ENCODE measurements at places on chromosomes 3 and 15. TPM values are rescaled to one million over a fixed set of nuclear protein-coding genes. Genes with fewer than 3 reads are reported as not detected.
A peak's percentile ranks its signal among the peaks of the same experiment; 100 is the strongest.

DNA sequence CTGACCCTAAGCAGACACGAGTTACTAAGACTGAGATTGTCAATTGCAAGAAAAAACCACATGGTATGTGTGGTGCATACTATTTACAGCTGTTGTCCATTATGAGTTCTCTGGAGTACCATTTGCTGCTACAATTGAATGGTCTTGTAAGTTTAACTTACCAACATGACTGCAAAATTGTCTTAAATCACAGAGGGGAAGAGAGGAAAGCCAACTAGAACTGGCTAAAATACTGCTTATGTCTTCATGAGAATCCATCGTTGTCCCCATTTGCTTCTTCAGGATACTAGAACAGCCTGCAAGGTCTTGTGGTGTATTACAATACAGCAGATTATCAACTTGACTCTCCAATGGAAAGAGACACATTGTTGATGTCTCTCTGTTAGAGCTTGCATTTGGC lies 313.2 kb downstream of the AGBL1 start:
- DNase-seq: no peak

DNA sequence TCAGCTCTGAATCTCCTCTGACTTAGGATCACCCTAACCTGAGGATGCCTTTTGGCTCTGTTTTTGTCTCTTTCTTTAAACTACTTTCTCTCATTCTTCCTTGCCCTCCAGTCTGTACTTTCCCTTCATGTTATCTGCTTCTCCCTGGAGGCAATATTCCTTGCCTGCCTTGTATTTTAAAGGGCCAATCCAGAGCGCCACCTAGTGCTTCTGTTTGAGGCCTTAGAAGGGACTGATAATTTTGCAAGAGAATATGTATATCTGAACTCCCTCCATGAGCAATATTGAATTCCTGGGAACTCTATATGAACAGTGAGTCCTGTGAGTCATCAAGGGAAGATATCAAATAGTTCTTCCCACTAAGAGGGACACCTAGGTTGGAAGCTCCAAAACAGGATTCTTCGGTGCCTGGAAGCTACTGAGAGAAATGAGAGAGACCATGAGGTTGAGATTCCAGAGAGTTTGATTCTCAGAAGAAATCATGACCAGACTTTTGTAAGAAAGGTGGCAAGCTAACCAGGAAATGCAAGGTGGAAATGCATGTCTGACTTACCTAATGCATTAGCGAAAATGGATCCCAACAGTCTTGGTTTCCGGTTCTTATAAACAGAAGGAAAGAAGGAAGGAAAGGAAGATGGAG lies 203.8 kb upstream of the CD96 start:
- DNase-seq: no peak

- no peak for DNase-seq
Observed at GRCh38 chr3:189563853-189564563, 67.2 kb upstream of the TP63 start.

GRCh38 chr3:146589899-146590508 lies 15.1 kb downstream of the PLSCR5 start:
- DNase-seq: no peak

- peak; percentile 84 for DNase-seq
Observed at GRCh38 chr15:62469874-62470688, 305.0 kb upstream of the C2CD4B start.

DNA sequence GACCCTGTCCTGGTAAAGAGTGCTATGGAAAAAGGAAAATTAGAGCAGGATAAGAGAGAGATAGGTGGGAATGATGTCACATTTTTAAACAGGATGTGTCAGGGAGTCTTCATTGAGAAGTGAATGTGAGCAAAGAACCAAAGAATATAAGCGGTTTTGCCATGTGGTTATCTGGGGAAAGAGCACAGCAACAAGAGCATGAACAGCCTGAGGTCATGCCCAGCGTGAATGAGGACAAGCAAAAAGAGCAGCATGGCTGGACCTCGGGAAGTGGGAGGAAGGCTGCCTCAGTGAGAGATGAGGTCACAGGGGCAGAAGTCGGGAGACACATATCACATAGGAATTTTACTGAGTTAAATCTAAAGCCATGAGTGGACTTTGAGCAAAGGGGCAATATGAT lies 82.8 kb upstream of the HES1 start:
- DNase-seq: no peak

DNA sequence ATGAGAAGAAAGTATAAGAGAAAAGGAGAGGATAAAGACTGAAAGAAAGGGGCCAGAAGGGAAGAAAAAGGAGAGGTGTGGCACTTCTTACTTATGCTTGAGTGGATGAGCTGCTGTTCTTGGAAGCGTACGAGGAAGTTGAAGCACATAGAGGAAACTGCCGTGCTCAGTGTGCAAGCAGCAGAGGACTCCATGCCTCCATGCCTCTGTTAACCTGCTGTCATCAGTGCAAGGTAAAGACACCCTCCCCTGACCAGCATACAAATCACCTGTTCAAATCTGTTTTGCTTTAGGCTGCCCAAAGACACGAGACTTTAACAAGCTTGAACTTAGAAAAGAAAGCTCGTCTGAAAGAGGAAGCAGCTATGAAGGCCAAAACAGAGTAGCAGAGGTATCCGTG lies 6.4 kb downstream of the WDR5B start:
- no peak for DNase-seq

- DNase-seq: no peak
Observed at GRCh38 chr15:71078506-71079207, 36.6 kb upstream of the THSD4 start.

DNA sequence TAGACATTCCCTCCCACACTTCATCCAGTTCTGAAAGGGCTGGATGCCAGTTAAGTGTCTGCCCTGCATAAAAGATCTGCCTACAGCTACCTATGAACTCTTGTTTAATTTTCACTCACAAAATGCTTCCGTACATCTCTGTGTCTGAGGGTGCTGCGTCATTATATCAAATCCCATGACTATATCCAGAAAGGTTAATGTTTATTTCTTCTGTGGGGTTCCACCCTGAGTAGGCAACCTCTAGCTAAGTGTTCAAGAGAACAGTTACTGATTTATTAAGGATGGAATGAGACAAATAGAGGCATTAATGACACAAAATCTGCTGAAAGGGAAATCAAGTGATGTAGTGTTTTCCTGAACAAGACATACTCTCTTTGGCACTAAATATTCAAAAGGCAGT lies 220.2 kb downstream of the MTHFS start:
- no peak for DNase-seq

DNA sequence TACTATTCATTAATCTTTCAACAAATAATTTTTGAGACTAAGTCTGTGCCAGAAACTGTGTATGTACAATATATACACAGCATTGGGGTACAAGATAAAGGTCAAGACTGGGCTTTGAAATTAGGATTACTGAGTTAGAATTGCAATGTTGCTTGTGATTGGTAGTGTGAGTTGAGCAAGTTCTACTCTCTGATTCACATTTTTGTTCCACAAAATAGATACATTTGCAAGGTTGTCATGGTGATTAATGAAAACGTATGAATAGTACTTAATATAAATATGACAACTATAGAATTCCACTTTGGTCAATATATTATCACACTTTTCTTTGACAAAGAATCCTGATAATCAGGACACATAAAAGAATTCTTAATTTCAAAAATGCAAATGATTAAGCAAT lies 314.6 kb downstream of the GBE1 start:
- no peak for DNase-seq

- no peak for DNase-seq
Observed at GRCh38 chr3:194998948-194999347, 272.0 kb downstream of the XXYLT1 start.

Gene FAM131A
- total RNA-seq: 28.2 TPM

Gene ALAS1
- total RNA-seq: 34.5 TPM

Gene PEX5L
- total RNA-seq: 0.24 TPM

Gene TRH
- not detected for total RNA-seq

Gene CPA3
- total RNA-seq: 5.6 TPM

Gene PAQR9
- not detected for total RNA-seq

Measured in aorta (tissue), 5 donors.